ENCODE measurements at places on chromosomes 6 and 20. TPM values are rescaled to one million over a fixed set of nuclear protein-coding genes. Genes with fewer than 3 reads are reported as not detected.

DNA sequence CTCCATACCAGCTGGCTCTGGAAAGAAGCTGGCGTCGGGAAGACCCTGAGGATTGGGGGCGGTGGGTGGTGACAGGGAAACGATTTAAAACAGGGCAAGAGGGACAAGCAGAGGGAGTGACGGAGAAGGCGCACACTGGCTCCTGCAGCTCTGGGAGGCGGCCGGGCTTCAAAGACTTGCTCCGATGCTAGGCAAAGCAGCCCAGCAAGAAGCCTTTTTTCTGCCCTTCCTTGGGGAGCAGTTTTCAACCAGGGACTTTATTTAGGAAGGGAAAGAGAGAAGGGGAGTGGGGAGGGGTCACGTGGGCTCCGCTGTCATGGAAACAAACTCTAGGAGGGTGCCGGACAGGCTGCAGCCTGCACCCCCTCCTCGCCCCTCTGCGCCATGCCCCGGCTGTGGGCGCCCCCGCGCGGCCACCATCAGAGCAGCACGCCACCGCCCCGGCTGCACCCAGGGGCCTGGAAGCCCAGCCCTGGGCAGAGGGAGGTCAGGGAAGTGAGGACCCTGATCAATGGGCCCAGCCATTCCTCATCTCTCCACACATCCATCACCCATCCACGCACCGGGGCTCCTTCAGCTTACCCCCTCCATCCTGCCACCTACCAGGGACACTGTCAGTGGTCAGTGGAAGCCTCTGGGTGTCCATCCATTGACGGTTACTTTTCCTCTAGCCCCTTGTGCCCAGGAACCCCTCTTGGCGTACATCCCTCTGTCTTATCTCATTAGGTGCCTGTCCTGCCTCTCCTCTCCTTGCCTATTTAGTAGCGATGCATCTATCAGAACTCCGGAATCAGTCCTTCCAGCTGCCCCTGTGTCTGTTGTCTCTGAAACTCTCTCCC is 66.6 kb upstream of the CCDC167 start:
- DNase-seq: peak; percentile 66
- peaks cover 10% of the 10 kb centered on the region for H3K27me3 ChIP-seq
- H3K4me1 ChIP-seq: peaks cover 6% of the 10 kb centered on the region
- no peak overlapping the region for H3K4me3 ChIP-seq
- H3K36me3 ChIP-seq: no peaks in the 10 kb centered on the region

- H3K4me1 ChIP-seq: no peaks in the 10 kb centered on the region
- H3K27ac ChIP-seq: no peak overlapping the region
- DNase-seq: no peak
- no peaks in the 10 kb centered on the region for H3K36me3 ChIP-seq
- H3K4me3 ChIP-seq: no peak overlapping the region
Observed at GRCh38 chr6:161536224-161536630, 262.4 kb upstream of the AGPAT4 start.

VGLL2 gene
- total RNA-seq: not detected

CDSN gene
- total RNA-seq: not detected

- no peaks in the 10 kb centered on the region for H3K27me3 ChIP-seq
- H3K4me1 ChIP-seq: peaks cover 4% of the 10 kb centered on the region
- peaks cover 3% of the 10 kb centered on the region for H3K36me3 ChIP-seq
- DNase-seq: no peak
- H3K27ac ChIP-seq: no peak overlapping the region
Observed at GRCh38 chr6:109052852-109053251, 41.8 kb downstream of the SESN1 start.

DNA sequence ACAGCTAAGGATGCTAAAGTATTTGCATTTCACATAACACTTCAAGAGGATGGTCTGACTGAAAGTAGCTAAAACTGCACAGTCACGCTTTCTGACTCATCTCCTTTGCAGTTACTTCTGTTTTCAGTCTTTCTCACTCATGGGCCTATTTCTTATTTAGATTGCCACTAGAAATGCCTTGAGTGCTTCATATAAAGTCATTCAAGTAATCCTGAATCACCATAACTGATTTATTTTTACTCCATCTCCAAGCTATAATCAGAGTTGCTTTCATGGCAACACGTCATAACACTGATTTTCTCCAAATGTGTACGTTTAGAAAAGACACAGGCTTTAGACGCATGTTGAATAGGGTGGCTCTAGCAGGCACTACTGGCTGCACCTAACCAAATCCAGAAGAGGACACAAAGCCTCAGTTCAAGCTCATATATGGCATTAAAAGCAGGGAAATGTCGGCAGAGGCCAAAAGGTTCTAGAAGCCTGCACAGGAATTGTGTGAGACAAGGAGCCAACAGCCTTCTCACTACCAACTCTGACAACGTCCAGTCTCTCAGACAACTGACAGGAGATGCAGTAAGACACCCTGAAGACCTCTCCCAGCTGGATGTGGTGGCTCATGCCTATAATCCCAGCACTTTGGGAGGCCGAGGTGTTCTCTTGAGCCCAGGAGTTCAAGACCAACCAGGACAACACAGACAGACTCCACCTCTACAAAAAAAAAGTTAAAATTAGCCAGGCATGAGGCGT is 64.1 kb upstream of the BEND6 start:
- H3K4me1 ChIP-seq: peaks cover 24% of the 10 kb centered on the region
- no peak for DNase-seq
- H3K4me3 ChIP-seq: no peak overlapping the region
- H3K27me3 ChIP-seq: no peaks in the 10 kb centered on the region
- H3K27ac ChIP-seq: peak overlapping the region; percentile 61
- H3K36me3 ChIP-seq: no peaks in the 10 kb centered on the region

CNKSR3 gene
- not detected for total RNA-seq

DNA sequence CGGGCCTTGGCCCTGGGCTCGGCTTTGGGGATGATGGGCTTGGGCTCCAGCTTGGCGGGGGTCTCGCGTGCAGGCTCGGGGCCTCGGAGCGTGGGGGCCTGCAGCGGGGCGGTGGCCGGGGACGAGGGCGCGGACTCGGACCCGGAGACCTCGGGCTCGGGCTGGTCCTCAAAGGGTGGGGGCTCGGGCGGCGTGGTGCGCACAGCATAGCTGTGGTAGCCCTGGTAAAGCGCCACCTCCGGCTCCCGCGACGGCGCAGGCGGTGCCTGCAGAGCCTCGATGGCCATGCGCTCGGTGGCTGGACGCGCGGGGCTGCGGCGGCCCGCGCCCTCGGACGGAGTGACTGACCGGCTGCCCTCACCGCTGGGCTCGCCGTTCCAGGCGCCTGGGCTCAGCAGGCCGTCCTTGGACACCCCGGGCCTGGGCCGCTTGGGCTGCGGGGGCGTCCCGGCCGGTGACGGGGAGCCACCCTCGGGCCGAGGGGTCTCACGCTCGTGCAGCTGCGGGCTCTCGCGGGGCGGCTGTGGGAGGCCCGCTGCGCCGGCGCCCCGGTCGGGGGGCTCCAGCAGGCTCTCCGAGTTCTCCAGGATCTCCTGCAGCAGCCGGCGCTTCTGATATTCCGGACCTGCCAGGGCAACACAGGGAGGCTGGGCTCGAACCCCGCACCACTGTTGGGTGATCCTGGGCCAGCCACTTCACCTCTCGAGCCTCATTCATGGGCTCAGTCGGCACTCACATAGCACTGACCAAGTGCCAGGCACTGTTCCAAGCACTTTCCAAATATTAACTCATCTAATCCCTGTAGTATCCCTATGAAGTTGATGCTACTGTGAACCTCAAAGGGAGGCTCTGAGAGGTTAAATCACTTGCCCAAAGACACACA is 71.0 kb downstream of the JPH2 start:
- H3K36me3 ChIP-seq: no peaks in the 10 kb centered on the region
- peaks cover 24% of the 10 kb centered on the region for H3K27me3 ChIP-seq
- peaks cover 9% of the 10 kb centered on the region for H3K4me1 ChIP-seq
- H3K4me3 ChIP-seq: no peak overlapping the region
- DNase-seq: no peak

DNA sequence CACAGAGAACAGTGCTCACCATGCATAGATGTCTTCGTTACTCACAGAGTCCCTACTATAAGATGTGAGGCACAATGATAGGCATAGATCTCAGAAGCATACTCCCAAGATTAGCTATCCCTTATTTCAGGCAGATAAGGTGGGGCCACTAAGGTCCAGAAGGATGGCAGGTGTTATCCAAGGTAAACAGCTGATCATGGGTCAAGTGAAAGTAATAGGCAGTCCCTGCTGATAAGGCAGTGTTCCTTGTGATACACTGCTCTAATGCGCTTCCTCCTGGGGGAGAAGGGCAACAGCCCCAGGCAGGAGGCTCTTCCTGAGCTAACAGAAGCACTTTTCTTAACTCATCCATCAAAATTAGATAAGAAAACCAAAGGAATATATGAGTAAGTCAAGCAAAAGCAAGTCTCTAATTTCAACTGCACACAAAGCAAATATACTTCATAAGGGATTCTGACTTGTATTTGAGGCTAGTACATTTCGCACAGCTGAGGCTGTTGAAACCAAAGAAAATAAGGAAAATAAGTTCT is 42.2 kb downstream of the METTL24 start:
- no peak overlapping the region for H3K27ac ChIP-seq
- no peak for DNase-seq
- H3K4me1 ChIP-seq: no peaks in the 10 kb centered on the region
- no peak overlapping the region for H3K4me3 ChIP-seq
- H3K27me3 ChIP-seq: no peaks in the 10 kb centered on the region
- H3K36me3 ChIP-seq: no peaks in the 10 kb centered on the region

THEMIS gene
- 101 TPM for total RNA-seq
